Omental fat pad (tissue), 4 donors: ENCODE measurements at places on chromosomes 16 and 17.

- DNase-seq: no peak
Observed at GRCh38 chr16:46607529-46607928, 13.7 kb downstream of the SHCBP1 start.

- peak; percentile 60 for DNase-seq
Observed at GRCh38 chr17:81142301-81143199, 22.8 kb upstream of the PVALEF start.

DNA sequence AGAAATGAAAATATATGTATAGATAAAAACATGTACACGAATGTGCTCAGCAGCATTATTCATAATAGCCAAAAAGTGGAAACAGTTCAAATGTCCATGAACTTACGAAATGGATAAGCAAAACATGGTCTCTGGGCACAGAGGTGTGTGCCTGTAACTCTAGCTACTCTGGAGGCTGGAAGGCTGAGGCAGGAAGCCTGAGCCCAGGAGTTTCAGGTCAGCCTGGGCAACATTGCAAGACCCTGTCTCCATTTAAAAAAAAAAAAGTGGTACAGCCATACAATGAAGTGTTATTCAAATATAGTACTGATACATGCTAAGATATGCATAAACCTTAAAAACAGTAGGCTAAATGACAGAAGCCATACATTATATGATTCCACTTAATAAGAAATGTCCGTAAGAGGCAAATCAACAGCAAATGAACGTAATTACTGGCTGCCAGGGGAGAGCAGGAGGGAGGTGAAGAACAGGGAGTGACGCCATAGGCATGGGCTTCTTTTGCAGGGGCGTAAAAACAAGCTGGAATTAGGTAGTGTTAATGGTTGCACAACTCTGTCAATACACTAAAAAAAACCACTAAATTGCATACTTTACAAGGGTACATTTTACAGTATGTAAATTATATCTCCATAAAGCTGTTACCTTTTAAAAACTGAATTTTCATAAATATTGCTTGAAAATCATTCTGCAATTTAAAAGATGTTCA is 87.2 kb upstream of the PLEKHM1 start:
- DNase-seq: no peak

GRCh38 chr17:7915611-7916384 is at the start of gene RNF227:
Gene RNF227, minus strand, starts transcription at chr17:7916289. Its CDS starts 94 bp downstream, at chr17:7916195.
- DNase-seq: peak; percentile 83

DNA sequence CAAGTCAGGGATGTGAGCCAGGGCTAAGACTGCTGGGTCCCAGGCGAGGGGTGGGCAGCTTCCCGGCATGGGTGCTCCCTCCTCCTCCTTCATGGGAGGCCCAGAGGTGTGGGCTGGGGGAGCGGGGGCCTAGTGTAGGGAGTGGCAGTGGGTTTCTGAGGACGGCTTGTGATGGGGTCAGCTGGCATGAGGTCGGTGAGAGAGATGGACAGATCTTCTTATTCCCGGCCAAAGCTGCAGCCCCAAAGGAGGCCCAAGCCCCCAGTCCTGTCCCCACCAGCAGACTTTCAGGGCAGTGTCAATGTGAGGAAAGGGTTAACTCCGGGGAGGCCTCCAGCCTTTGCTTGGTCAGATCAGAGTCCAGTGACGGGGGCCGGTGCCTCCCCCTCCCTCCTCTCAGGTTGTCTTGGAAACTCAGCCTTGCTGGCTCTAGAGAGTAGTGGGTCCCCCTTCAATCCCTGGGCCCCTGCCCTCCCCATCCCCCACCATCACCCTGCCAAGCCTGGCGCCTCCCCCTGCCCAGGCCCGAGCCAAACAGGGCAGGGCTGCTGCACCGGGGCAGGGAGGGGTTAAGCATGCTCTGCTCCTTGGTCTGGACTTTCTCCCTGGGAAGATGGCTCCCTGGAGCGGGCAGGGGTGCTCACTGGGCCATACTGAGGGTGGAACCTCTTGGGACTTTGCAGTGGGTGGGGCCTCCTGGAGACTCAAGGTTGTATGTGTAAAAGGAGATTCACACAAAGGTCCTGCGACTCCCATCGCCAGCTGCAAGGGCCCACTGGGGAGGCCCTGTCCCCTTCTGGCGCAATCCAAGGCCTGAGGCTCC is 12.4 kb downstream of the NAT9 start:
- no peak for DNase-seq

- no peak for DNase-seq
Observed at GRCh38 chr17:81891303-81891552, 158 bp downstream of the ALYREF start.

- no peak for DNase-seq
Observed at GRCh38 chr17:14156689-14157088, 80.0 kb downstream of the CDRT15 start.

DNA sequence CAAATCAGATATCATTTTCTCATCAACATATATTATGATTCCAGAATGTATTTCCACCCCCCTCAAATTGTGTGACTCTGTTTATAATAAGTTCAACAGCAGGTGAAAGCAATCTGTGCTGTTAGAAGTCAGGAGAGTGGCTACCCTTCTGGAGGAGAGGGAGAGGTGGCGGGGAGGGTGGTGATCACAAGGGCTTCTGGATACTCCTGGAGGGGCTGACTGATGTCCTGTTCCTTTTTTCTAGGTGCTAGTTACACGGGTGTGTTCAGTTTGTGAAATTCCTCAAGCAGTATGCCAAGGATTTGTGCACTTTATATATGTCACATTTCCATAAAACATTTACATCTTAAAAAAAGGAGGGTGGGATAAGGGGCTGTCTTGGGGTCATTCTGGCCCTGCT is 119.1 kb downstream of the IRF8 start:
- DNase-seq: no peak

- no peak for DNase-seq
Observed at GRCh38 chr16:85729452-85730185, 21.3 kb downstream of the C16orf74 start.

DNA sequence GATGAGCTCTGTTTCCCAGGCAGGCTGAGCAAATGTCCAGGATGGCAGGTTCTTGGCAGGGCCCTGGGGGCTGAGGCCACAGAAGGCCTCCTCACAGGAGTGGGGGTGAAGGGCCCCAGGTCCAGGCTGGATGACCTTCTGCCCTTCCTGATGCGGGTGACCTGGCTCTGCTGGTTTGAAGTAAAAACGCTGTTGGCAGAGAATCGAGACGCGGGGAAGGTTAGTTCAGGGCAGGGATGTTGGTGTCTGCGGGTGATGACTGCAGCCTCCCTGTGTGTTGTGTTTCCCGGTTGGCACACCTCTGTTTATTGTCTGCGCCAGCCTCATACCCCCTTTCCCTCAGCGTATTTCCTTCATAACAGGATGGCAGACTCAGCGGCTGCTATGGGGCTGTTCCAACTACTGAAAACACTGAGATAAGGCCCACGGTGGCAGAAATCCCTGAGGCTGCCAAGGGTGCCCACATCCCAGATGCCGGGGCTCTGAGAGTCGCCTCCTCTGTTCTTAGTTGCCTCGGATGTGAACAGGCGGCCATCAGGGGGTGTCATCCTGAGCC is 104.6 kb downstream of the METRNL start:
- no peak for DNase-seq

DNA sequence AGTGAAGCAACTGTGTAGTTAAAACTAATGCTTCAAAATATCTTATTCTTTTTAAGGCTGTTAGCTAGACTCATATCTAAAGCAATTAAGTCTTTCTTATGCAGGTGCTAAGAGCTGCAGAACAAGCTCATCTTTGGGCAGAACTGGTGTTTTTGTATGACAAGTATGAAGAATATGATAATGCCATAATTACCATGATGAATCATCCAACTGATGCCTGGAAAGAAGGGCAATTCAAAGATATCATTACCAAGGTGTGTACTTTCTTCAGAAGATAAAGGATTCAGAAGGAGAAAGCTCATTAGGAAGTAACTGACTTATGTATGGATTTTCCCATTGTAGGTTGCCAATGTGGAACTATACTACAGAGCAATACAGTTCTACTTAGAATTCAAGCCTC is 23.9 kb downstream of the PTRH2 start:
- DNase-seq: no peak
